ENCODE measurements at places on chromosomes 3 and 15. TPM values are rescaled to one million over a fixed set of nuclear protein-coding genes. Genes with fewer than 3 reads are reported as not detected.

DNA sequence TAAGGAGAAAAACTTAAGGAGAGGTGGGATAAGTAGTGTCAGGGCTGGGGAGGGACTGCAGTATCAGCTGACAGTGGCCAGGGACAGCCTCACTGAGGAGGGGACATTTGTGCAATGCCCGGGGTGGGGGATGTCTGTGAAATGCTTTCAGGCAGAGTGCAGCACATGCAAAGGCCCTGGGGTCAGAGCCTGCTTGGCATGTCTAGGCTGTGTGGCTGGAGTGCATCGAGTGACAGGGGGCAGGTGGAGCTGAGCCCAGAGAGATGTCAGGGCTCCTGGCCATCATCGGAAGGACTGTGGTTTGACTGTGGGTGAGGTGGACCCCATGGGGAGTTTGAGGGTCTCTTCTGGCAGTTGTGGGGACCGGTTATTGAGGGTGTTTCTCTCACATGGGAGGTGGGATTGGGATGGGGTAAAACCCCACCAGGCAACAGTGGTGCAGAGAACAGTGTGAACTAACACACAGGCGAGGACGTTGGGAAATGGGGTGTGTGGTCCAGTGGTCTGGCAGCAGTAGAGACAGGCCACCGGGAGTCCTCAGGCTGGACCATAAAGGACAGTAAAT is 61.2 kb downstream of the FBLN2 start:
- no peak for DNase-seq

DNA sequence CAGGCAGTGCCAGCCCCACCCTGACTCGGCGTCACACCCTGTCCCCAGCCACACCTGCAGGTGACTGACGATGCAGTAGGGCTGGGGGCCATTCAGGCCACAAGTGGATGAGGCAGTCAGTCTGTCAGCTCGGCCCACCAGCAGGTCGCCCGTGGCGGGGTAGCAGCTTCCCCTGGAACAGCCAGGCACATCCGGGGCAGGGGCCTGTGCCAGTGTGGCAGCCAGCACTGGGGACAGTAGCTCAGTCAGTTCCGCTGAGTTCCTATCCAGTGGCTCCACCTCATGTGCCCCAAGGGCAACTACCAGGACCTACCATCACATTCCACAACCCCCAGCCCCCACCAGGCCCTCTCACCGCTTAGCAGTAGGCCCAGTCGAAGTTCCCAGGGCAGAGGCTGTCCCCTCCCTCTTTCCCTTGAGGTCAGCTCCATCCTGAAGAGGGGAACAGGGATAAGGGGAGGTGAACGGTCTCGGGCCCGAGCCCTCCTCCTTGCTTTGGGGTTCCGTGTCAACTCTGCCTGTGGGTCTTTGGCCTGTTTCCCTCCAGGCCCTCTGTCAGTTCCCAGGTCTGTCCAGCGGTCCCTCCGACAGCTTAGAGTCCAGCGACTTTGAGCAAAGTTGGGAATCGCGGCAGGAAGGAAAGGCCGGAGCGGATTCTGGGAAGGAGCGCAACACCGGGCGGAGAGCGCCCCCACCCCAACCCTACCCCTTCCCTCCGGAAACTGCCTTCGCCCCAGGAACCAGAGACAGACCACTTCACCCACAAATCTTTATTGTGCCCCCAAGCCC is at the start of gene LAMB2:
LAMB2 (minus strand) TSS at position 614 of the 789 bp plus-strand sequence; CDS start at position 431, 183 bp downstream.
- DNase-seq, result peak; percentile 85

- DNase-seq, result no peak
Measured at GRCh38 chr3:105085506-105085905, 281.2 kb upstream of the ALCAM start.

DNA sequence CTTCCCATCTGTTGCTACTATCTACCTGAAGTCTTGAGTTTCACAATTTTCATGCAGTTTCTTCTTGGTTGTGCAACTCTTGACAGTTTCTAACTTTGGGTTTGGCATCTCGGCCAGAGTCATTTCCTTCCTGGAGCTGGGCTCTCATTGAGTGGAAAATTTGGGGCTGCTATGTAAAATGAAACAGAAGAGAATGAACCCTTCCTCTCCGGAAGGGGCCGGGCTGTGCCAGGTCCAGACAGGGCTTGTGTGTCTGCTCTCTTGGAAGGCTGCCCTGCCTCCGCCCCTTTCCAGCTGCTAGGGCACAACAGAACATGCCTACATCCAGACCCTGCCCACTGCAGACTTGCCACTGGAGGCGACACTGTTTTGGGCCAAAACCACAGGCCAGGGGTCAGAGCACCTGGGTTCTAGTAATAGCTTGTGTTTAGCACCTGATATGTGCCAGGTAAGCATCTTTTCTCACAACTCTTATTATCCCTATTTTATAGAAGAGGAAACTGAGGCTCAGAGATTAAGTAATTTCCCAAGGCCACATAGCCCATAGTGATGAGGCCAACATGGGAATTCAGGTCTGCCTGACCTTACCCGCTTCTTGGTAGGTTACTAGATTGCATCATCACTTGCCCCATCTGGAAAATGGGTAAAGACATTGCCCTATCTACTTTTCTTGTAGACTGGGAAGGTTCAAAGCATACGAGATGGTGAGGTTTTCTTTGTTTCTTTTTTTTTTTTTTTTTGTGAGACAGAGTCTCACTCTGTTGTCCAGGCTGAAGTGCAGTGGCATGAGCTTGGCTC is 25.0 kb downstream of the IRAK2 start:
- peak; percentile 96 for DNase-seq

DNA sequence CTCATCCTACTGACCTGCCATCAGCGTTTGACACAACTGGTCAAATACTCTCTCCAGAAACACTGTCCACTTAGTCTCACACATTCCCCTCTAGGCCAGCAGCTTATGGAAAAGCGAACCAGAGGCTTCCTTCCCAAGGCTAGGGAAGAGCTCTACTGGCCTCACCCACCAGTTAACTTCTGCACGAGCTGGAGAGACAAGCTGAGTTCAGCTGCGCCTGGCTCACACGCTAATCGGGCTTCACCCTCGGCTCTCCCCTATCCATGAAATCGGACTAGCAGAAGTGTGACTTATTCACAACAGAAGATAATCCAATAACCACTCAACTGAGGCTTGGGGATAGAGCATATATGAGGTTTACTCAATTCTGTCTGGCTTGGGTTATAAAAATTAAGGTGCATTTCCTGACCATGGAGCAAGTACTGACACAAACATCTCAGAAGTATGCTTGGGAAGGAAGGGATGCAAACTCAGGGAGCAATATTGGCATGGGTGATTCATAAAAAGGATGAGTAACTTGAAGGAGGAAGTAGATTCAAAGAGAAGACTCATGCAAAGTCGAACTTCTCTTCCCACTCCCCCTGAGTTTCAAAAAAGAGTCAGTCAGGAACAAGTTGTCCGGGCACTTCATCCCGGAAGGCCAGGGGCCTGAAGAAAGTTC is 73.1 kb downstream of the XXYLT1 start:
- DNase-seq, result peak; percentile 9

DNA sequence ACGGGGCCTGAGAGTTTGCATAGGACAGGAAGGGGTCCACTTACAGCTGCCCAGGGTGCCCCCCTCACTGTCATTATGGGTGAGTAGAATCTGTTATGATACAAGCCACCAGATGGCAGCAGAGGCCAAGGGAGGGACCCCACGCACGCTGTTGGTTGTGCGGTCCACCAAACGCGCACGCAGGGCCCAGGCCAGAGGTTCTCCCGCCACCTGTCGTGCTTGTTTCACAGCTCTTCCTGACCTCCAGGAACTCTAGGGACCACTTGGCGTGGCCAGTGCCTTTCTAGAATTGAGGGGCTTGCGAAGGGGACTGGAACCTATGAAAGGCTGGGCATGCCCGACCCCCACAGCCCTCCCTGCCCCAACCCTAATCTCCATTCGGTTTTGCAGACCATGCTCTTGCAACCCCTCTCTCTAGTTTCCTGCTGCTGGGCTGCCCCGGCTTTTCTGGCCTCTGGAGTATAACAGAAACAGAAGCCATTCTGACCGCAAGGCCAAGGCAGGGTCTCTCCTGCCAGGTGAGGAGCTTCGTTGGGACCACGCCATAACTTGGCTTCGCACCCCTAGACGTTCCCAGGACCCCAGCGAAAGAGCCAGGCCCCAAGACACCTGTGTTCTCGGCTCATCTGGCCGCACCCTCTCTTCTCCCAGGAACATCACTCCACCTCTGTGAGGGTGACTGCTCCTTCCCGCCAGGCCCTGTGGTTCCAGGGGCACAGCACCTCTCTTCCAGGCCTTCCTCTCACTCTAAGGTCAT is 46.0 kb downstream of the ALDH1L1 start:
- peak; percentile 65 for DNase-seq

DNA sequence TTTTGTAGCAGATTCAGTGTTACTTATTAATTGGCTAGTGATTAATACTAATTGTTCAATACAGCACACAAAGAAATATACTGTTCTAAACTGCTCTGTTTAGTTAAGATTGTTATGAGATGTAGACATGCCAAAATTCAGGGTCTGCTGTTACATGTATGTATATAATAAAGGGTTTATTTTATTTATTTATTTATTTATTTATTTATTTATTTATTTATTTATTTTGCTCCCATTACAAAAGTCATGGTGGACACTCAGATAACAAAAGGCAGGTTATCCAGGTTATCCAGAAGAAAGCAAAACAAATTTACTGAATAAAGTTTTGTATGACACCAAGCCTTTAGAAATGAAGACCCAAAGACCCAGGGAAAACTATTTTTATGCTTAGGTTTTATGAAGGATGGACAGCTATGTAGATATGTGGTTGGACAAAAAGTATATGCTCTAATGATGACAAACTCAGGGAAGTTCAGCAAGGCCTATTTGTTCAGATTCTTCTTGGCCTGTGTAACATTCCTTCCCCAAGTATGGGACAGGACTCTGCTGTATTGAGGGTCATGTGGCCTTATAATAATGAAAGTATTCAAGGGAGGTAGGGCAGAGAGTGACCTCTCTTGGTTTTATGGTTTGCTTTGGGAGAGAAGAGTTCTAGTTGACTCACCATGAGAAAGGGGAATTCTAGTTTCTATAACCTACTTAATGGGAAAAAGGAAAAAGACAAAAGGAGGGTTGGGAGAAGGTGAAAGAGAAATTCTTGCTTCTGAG is 1056.8 kb downstream of the ROBO2 start:
- no peak for DNase-seq

- no peak for DNase-seq
Measured at GRCh38 chr3:194343561-194343893, 7.6 kb downstream of the CPN2 start.

GRCh38 chr3:159323848-159324247 is 522.0 kb downstream of the MFSD1 start:
- no peak for DNase-seq

- DNase-seq, result no peak
Measured at GRCh38 chr3:9244495-9245183, 4.8 kb downstream of the SRGAP3 start.

DNA sequence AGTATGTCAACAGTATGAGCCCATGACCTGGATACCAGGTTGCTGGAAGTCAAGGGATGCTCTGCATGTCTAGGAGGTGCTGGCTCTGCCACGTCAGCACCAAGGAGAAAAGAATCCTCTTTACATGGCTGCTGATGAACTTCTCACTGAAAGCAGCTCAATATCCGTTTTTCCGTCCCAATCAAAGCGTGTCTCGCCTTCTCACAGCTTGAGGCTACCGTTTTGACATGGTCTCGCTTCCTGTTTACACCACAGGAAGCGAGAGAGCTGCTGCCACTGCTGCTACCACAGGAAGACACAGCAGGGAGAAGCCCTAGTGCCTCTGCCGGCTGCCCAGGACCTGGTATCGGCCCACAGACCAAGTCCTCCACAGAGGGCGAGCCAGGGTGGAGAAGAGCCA is 27.3 kb downstream of the STARD5 start:
- DNase-seq, result peak; percentile 73

DNA sequence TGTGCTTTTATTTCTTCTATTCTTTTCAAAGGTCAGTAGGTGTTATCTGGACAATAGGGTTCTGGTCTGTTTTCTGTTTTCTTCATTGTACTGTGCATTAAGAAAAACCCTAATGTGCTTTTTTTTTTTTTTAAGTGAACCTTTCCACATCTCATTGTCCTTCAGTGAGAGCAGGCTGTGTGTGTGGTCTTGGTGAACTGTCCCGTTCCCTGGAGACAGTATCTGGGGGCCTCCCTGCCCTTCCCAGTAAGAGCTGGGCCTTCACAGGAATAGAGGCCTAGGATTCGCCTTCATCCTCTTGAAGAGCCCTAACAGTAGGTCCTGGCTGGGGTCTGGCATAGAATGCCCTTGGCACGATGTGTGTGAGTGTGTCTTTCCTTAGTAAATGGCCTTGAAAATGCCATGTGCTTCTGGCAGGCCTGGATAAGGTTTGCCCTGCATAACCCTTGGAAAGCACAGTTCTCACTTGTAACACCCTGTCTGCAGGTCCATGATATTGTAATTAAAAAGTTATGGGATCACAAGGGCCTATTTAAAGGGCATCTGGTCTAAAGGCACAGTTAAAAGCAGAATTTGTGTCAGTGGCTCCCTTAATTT is 81.2 kb downstream of the IGF1R start:
- peak; percentile 46 for DNase-seq

- DNase-seq, result no peak
Measured at GRCh38 chr15:96171853-96172296, 158.6 kb upstream of the NR2F2 start.

DNA sequence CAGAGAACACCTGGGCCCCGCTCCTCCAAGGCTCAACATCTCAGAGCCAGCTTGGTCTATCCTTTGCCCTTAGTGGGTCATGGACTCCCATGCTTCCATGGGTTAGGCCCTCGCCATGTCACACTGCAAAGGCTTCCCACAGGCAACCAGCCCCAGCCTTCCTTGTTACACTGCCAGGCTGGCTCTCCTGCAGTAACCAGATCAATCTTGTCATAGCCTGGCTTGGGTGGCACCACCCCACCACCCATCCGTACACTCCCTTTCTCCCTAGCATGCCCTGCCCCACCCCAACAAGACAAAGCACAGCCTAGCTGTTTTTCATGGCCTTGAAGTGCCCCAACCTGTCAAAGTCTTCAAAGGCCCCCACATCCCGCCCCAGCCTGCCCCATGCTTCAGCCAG is 30.5 kb downstream of the CA12 start:
- DNase-seq, result no peak

- no peak for DNase-seq
Measured at GRCh38 chr3:141795276-141795675, 32.1 kb downstream of the GRK7 start.

DNA sequence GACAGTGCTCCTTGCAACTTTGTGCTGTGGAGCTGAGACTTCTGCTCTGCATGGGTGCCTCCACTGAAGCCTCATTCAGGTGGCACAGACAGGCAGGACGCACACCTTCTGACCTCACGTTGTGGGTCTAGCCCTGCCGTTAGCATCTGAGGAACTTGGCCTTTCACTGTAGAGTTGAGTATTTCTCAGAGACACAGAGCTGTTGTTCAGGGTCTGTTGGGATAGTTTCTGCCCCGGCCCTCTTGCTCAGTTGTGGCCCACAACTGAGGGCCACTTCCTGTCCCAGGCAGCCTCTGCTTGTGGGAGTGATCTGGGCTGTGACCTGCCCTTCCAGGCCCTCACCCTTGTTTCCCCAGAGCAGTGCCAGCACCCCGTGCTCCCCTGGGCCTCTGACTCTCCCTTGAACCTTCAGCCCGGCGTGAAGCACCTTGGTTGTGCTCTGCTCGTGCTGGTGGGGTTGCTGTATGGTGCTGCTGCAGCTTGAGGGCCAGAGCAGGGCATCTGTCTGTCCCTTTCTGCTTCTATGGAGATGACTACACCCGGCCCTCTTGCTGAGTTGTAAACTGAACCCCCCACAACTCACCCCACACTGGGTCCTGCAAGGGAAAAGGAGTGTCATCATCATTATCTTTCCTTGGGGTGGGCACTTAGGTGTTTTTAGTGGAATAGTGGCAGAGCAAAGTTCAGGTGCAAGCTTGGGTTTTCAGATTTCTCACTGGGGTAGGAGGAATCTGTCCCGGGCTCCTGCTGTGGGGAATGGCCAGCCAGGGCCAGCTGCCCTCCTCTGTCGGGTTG is 11.7 kb downstream of the BAHD1 start:
- no peak for DNase-seq

Gene REC114
- not detected for polyA plus RNA-seq

Gene TRH
- not detected for polyA plus RNA-seq

Gene CASR
- 0.03 TPM for polyA plus RNA-seq

Gene MITF
- 9.2 TPM for polyA plus RNA-seq

Gene SLC12A8
- polyA plus RNA-seq, result 1.4 TPM

Gene VIPR1
- 2.6 TPM for polyA plus RNA-seq

Measured in adrenal gland (tissue), 19 donors.